SJSA1 (cell line): ENCODE measurements at places on chromosomes 16 and 17. TPM values are rescaled to one million over a fixed set of nuclear protein-coding genes. Genes with fewer than 3 reads are reported as not detected.

The CDRT15L2 gene
- not detected in 2 replicates for total RNA-seq

The UTP18 gene
- total RNA-seq = 90.7 and 95.1 TPM in 2 replicates

The SULT1A4 gene
- total RNA-seq = 0.58 and 3.6 TPM in 2 replicates

The UMOD gene
- total RNA-seq = not detected in 2 replicates

The NLE1 gene
- 19.2 and 21.3 TPM in 2 replicates for total RNA-seq

The KCNJ12 gene
- total RNA-seq = not detected in 2 replicates

The CCL11 gene
- total RNA-seq = not detected in 2 replicates

The CTRB1 gene
- total RNA-seq = not detected in 2 replicates

The CACNA1H gene
- total RNA-seq = not detected in 2 replicates

The UBTF gene
- total RNA-seq = 63.6 and 80.0 TPM in 2 replicates

The SBK1 gene
- not detected in 2 replicates for total RNA-seq

The NLRC3 gene
- total RNA-seq = not detected in 2 replicates

The ZNF469 gene
- total RNA-seq = 2.0 and 3.6 TPM in 2 replicates

- DNase-seq = no peak
- no peak overlapping the region for H3K27ac ChIP-seq
- peaks cover 98% of the 10 kb centered on the region for H3K36me3 ChIP-seq
- no peak overlapping the region for H3K4me3 ChIP-seq
- H3K4me1 ChIP-seq = peaks cover 9% of the 10 kb centered on the region
Measured at GRCh38 chr17:5003214-5003867, 5.6 kb downstream of the KIF1C start.

DNA sequence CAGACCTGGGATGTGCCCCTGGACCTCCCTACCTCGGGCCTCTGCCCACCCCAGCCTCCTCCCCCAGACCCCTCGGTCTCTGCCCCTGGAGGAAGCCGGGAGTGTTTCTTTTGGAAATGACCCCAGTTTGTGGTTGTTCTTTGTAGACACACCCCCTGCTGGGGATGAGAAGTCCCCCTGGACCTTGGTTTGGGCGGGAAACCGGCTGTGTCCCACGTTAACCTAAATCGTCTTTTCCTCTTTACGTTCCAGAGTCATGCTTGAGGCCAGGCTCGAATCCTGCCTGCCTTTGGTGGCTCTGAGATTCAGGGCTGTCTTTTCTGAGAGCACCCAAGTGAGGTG is 116.6 kb downstream of the METRNL start:
- H3K36me3 ChIP-seq = no peaks in the 10 kb centered on the region
- no peak overlapping the region for H3K4me3 ChIP-seq
- peak overlapping the region; percentile 46 for H3K27ac ChIP-seq

GRCh38 chr16:56389554-56389953 is 35.8 kb downstream of the AMFR start:
- H3K36me3 ChIP-seq = peaks cover 55% of the 10 kb centered on the region
- H3K4me3 ChIP-seq = no peak overlapping the region
- peak; percentile 43 for DNase-seq
- H3K4me1 ChIP-seq = peaks cover 13% of the 10 kb centered on the region

- peaks cover 52% of the 10 kb centered on the region for H3K4me1 ChIP-seq
- H3K36me3 ChIP-seq = peaks cover 34% of the 10 kb centered on the region
- no peak overlapping the region for H3K4me3 ChIP-seq
Measured at GRCh38 chr16:86494039-86494564, 16.2 kb upstream of the FOXF1 start.

GRCh38 chr17:8320990-8321389 is 10.9 kb downstream of the ARHGEF15 start:
- no peak overlapping the region for H3K27ac ChIP-seq
- no peaks in the 10 kb centered on the region for H3K4me1 ChIP-seq
- DNase-seq = no peak
- H3K36me3 ChIP-seq = no peaks in the 10 kb centered on the region
- no peak overlapping the region for H3K4me3 ChIP-seq
- no peaks in the 10 kb centered on the region for H3K27me3 ChIP-seq

DNA sequence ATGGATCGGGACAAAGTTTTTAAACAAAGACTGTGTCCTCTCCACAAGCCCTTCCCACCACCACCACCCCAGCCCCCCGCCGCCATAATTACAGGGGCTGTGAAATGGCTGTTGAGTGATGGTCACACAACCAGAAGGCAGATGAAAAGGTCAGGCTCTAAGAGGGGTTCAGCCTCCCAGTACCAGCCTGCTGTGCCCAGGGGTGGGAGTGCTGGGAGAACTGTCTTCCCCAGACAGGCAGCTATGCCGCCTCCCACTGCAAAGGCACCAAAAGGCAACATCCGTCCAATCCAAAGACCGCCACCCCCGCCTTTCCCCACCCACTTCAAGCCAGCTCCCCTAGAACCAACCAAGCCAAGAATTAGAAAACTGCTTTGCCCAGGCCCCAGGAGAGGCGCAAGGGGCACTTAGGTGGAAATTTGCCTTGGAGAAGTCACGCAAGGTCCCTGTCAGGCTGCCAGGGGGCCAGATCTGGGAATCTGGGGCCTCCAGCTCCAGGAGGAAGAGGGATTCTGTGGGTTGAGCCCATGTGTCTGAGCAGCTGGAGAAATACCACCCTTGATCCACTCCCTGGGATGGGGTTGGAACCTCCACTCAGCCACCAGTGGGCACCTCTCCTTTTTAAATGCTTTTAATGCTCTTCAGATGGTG is 14.4 kb downstream of the CARHSP1 start:
- peaks cover 92% of the 10 kb centered on the region for H3K36me3 ChIP-seq
- peaks cover 16% of the 10 kb centered on the region for H3K4me1 ChIP-seq
- H3K4me3 ChIP-seq = no peak overlapping the region

DNA sequence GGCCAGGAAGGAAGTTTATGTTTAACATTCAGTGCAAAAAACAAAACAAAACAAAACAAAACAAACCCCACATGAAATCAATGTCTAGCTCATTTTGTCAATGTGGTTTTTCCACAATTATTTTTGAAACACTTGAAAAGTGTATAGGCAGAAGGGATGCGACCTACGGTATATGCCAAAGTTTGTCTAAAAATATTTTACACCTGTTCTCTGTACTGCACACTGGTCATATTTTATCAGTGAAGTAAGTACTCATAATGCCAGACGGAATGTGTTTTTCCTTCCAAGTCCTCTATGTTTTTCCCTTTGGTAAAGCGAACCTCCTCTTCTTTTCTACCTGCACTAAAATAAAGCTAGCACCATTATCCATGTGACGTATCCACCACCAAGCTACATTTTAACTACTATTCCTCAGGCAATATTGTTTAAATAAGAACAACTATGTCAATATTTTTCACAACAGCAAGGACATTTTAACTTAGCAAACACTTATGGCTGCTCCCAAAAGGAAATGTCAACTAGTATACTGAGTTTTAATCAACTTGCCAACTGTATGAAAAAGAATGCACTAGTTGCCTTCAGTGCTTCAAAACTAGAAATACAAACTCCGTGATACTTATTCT is 10.3 kb downstream of the TOB1 start:
- no peak overlapping the region for H3K4me3 ChIP-seq
- peaks cover 11% of the 10 kb centered on the region for H3K4me1 ChIP-seq
- no peaks in the 10 kb centered on the region for H3K27me3 ChIP-seq

DNA sequence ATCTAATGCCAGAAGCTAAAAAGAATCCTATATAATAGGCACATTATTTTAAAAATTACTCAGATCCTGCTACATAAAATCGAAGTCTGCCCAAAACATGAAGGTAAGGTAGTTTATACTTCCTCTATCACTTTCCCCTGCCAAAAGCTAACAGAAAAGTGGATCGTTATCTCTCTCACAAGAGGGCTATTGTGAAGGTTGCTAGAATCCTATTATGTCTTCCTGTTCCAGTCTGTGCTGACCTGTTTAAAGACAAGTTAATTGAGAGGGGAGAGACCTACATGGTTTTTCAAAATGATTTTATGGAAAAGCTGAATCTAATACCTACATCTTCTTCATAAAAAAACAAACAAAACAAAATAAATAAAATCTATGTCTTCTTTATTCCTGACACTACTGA is 1410.9 kb upstream of the CDH8 start:
- H3K27ac ChIP-seq = no peak overlapping the region
- H3K27me3 ChIP-seq = no peaks in the 10 kb centered on the region
- no peaks in the 10 kb centered on the region for H3K4me1 ChIP-seq
- DNase-seq = no peak
- no peak overlapping the region for H3K4me3 ChIP-seq

DNA sequence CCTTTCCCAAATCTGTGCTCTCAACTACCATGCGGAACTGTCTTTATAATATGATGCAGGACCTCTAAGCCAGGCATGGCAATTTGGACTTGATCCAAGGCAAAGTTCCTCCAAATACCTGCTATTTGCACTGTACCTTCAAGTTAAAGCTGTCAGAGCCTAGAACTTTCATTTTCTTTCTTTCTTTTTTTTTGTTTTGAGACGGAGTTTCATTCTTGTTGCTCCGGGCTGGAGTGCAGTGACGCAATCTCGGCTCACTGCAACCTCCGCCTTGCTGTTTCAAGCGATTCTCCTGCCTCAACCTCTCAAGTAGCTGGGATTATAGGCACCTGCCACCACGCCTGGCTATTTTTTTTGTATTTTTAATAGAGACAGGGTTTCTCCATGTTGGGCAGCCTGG is 51.7 kb downstream of the ARHGAP27 start:
- H3K4me3 ChIP-seq = no peak overlapping the region
- peaks cover 16% of the 10 kb centered on the region for H3K4me1 ChIP-seq
- H3K36me3 ChIP-seq = no peaks in the 10 kb centered on the region
- H3K27ac ChIP-seq = no peak overlapping the region
- H3K27me3 ChIP-seq = no peaks in the 10 kb centered on the region

DNA sequence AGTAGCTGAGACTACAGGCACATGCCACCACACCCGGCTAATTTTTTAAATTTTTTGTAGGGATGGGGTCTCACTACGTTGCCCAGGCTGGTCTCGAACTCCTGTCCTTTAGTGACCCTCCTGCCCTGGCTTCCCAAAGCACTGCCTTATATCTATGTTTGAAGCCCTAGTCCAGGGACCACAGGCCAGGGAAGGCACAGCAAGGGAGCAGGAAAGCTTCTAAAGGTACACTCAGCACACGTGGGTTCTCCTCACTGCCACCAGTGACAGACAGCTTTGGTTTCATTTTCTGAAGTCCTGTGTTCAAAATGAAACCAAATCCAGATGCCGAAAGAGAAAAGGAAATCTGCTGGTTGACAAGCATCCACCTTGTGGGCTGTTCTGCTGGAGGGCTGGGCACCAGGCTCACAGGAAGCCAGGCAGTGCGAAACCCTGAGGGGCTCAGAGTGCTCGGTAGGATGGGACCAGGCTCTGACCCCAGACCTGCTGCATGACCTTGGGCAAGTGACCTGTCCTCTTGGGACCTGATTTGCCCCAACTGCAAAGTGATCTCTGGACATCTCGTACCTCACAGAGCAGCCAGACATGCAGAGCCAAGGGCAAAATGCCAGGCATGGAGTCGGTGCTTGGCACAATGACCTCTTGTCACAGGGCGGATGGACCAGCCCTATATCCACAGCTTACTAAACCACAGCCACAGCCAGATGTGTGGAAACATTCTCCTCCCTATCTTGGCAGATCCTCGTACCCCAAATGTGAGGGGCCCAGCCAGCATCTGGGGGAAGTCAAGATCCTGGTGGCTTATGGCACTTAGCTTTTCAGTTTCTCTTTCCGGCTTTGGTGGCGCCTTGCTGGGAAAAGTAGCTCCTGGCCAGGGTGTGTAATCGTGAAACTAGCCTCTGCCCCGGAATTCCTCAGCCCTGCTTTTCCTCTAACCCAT is 2.8 kb upstream of the SOCS1 start:
- no peak overlapping the region for H3K4me3 ChIP-seq
- H3K27me3 ChIP-seq = no peaks in the 10 kb centered on the region
- H3K36me3 ChIP-seq = peaks cover 22% of the 10 kb centered on the region
- H3K27ac ChIP-seq = no peak overlapping the region

DNA sequence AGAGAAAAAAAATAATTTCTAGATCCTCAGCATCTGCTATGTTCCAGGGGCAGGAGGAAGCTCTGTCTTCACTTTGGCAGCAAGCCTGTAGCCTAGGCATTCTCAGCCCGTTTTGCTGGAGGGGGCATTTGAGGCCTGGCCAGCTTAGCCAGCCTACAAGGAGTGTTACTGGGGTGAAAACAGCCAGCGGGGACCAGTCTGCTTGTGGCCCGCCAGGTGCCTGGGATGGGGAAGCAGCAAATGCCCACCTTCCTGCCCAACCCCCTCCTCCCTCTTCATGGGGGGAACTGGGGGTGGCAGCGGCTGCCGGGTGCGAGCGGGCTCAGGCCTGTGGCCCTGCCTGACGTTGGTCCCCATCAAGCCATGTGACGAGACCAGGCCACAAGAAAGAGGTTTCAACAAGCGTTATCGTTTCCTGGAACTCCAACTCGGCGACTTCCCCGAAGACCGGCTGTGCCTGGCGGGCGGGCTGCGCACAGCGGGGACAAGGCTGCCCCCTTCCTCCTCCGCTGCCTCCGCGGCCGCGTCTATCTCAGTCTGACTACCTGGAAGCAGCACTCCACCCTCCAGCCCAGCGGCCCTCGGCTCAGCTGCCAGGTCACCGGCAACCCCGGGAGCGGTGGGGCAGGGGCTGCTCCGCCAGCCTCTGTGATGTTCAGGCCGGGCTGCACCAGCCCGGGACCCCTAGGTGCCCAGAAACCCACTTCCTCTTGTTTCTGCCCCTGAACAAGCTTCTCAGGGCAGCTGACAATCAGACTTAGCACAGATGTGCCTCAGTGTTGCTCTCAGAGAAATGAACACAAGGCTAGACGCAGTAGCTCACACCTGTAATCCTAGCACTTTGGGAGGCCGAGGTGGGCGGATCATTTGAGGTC is 22.9 kb downstream of the SOCS1 start:
- H3K27me3 ChIP-seq = no peaks in the 10 kb centered on the region
- H3K36me3 ChIP-seq = no peaks in the 10 kb centered on the region
- no peak for DNase-seq
- no peak overlapping the region for H3K4me3 ChIP-seq
- H3K27ac ChIP-seq = no peak overlapping the region
- H3K4me1 ChIP-seq = 0 out of 2 replicates have a peak, but pooled peaks cover 3% of the 10 kb centered on the region

GRCh38 chr17:63492940-63493339 is 16.1 kb downstream of the ACE start:
- no peaks in the 10 kb centered on the region for H3K36me3 ChIP-seq
- H3K4me3 ChIP-seq = no peak overlapping the region
- peaks cover 6% of the 10 kb centered on the region for H3K4me1 ChIP-seq
- no peak overlapping the region for H3K27ac ChIP-seq
- H3K27me3 ChIP-seq = no peaks in the 10 kb centered on the region

- DNase-seq = no peak
- H3K4me1 ChIP-seq = peaks cover 12% of the 10 kb centered on the region
- no peak overlapping the region for H3K27ac ChIP-seq
- no peak overlapping the region for H3K4me3 ChIP-seq
Measured at GRCh38 chr17:64339516-64340490, 50.9 kb downstream of the PECAM1 start.

- peaks cover 68% of the 10 kb centered on the region for H3K4me1 ChIP-seq
- H3K4me3 ChIP-seq = no peak overlapping the region
- no peaks in the 10 kb centered on the region for H3K27me3 ChIP-seq
- DNase-seq = no peak
- no peak overlapping the region for H3K27ac ChIP-seq
Measured at GRCh38 chr17:2241823-2242222, 61.8 kb downstream of the SMG6 start.

- H3K4me1 ChIP-seq = no peaks in the 10 kb centered on the region
- H3K4me3 ChIP-seq = no peak overlapping the region
- no peaks in the 10 kb centered on the region for H3K36me3 ChIP-seq
- DNase-seq = no peak
- no peak overlapping the region for H3K27ac ChIP-seq
Measured at GRCh38 chr16:79847101-79847500, 246.6 kb upstream of the MAF start.
